Stimulated activated CD8-positive, alpha-beta memory T cell treated with anti-CD3 and anti-CD28 coated beads, Interleukin-7, amount 100 ng/mL, for 24 hours (primary cell): ENCODE measurements at places on chromosomes 11 and 22.

DNA sequence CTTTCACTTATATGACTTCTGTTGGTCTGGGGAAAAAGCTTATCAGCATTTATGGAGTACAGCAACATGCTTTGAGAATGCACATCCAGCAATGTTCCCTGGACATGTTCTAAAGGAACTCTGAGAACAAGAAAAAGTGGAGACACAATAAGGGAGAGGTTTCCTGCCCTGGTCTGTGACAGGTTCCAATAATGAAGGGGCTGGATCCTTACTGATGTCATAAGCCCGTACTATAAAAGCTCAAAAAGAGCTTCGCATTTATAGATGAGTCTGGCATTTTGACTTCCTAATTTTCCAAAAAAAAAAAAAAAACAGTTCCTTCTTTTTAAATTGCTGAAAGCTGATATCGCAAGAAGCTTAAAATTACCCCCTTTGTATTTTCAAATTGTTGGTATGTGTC lies 129.1 kb downstream of the MPPED2 start:
- DNase-seq = no peak

DNA sequence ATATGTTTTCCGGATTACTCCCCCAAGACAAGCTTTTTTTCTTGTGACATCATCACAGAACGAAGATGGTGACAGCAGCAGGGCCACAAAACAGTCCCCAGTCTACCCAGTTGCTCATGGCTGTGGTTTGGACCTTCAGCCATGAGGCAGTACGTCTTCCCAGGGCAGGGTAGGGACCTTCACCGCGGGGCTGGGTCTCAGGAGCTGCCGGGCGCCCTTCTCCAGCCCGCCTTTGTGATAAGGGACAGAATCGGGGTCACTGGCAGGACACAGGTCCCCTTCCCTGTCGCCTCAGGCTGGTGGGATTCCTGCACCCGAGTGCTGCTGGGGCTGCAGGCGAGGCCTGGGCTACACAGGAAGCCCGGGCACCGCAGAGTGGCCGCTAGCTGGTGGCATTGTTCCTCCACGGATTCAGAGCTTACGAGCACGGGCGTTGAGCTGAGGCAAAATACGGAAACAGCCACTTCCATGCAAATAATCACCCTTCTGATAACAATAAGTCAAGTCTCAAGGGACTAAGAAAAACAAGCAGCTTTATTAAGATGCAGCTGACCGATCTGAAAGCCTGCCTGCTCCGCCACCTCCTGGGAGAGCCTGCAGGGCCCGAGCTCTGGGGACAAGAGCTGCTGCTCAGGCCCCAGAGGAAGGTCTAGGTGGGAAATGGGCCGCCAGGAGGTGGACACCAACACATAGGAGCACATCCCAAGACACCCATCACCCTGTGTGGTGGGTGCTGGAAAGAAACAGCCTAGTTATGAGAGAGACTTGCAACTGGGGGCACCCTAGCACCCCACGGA lies 12.3 kb downstream of the TBX1 start:
- no peak for DNase-seq

DNA sequence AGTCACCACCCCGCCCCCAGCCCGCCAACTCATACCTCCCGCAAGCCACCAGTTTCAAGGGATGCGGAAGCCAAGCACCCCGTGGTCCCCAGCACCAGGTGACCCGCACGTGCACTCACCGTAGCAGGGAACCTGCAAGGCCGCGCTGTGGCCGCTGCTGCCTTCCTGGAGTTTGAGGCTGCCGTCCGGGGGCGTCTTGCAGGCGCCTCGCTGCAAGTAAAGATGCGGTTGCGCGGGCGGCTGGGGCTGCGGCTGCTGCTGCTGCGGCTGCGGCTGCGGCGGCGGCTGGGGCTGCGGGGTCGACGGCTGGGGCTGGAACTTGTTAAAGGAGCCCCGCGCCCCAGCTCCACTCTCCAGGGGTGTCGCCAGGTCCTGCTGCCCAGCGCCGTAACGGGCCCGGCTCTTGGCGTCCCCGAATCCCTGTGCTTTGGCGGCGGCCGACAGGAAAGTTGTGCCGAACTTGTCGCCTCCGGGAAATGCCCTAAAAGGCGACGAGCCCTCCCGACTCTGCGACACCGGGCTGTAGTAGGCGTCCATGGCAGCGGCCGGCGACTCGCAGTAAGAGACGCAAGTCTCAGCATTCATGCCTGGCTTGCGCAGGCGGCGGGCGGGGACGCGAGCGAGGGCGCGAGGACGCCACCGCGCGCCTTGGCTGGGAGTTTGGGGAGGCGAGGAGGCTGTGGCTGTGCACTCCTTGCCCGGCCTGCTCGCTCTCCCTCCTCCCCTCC lies at the start of gene ALX4:
TSS of gene ALX4 (minus strand) at position 662 of the 728 bp plus-strand sequence. CDS start at position 585, 77 bp downstream.
- DNase-seq = no peak

DNA sequence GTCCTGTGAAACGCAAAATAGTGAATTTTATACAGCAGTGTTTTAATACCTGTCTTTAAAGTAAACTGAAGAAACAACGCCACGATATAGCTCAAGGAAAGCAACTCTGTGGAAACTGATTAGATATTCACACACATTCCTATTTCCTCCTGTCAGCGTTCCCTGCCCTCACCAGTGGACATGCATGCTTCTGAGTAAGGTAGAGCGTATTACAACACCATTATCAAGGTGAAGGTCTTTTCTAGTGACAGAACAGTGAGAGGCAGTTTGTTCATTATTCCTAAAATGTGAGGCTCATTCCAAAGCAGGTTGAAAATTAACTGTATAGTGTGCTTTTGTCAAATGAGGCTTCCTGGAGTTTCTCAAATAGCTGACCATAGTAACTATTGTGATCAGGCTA lies 153.1 kb downstream of the DDX10 start:
- no peak for DNase-seq

- no peak for DNase-seq
These were observed 216.1 kb upstream of the NTM start for GRCh38 chr11:131154351-131154750.

DNA sequence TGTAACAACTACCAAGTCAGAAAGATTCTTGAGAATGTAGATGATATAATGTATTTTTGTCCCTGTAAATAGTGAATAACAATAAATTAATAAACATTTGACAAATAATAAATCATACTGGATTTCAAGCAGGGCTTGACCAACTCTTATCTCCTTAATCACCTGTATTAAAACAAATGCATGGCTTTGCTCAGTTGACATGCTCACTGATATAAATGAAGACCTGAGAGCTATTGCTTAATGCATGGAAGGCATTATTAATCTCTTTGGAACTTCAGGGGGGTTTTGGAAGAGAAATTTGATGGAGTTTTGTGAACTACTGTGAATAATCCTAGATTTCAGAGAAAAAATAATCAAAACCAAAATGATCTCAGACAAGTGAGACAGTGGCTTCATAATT lies 1420.4 kb upstream of the TENM4 start:
- DNase-seq = no peak
